ENCODE measurements at places on chromosomes 7 and 10. TPM values are rescaled to one million over a fixed set of nuclear protein-coding genes. Genes with fewer than 3 reads are reported as not detected.

DNA sequence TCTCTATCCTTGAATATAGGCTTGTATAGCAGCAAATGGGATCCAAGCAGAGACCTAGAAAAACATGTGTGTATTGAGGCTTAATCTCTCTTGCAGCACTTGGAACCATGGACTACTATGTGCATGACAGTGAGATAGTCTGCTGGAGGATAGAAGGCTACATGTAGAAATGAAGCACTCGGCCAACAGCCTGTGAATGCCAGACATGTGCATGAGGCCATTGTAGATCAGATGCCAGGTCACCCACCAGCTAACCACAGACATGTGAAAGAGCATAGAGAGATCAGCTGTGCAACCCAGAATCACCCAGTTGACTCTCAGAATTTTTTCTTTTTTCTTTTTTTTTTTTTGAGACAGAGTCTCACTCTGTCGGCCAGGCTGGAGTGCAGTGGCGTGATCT lies 90.9 kb downstream of the NT5C2 start:
- no peak for DNase-seq

- DNase-seq, result no peak
Observed at GRCh38 chr10:35487336-35488034, 117.7 kb upstream of the GJD4 start.

DNA sequence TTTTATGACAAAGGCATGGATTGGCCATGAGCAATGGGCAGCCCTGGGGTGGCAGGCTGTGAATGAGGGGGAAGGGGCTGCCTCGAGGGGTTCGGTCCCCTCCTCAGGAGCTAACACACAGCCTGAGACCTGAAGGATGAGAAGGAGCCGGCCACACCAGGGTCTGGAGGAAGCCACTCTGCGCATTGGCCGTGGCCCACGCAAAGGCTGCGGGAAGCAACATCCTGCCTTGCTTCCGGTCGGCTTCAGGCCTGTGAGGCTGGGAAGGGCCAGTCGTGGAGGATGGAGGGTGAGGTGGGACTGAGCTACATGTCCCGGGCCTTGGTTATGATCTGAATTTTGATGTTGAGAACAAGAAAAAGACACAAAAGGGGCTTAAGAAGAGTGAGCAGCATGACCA lies 49.4 kb downstream of the RGS10 start:
- no peak for DNase-seq

DNA sequence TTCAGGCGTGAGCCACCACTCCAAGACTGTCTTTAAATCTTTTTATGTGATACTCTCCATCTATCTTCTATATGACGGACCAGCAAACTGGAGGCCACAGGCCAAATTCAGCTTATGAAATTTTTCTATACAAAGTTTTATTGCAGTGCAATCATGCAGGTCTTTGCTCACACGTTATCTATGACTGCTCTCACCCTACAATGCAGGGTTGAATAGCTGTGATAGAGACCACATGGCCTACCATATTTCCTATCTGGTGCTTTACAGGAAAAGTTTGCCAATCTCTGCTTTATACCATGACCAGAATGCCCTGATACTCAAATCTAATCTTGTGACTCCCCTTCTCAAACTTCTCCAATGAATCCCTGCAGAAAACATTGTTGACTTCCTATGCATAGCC lies 89.5 kb upstream of the ACBD5 start:
- no peak for DNase-seq

GRCh38 chr10:71347587-71348395 lies 28.7 kb downstream of the SLC29A3 start:
- no peak for DNase-seq

DNA sequence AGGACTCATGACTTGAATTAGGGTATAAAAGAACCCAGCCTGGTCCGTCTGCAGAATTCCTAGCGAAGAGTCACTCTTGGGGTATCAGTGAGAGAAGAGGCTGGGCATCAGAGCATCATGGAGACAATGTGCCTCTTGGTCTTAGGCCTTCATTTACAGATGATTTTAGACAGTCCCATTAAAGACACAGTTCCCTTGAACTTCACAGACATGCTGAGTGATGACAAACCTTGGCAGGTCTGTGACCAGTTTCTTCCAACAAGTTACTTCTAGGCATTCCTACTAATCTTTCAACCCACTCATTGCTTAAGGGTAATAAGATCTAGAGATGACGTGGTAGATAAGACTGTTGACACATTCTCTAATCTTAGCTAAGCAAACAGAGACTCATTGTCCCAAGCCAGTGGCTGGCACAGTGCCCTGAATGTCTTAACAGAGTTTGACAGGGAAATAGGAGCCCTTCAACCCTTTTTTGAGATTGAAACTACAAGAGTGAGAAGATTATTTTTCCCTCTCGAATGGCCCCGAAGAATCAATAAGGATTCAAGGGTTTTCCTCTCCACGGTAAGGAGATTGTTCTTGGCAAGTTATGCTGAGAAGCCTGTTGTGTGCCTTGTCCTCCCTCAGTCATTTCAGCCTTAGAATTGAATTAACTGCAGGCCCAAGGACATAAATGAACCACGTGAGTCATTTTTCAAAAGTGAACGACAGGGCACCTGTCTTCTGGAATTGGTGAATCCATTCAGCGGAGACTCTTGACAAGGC lies 281.1 kb downstream of the CCDC3 start:
- DNase-seq, result peak; percentile 74

GRCh38 chr10:116257785-116258184 lies 15.2 kb downstream of the GFRA1 start:
- no peak for DNase-seq

GRCh38 chr7:81870608-81871007 lies 100.8 kb upstream of the HGF start:
- DNase-seq, result no peak

DNA sequence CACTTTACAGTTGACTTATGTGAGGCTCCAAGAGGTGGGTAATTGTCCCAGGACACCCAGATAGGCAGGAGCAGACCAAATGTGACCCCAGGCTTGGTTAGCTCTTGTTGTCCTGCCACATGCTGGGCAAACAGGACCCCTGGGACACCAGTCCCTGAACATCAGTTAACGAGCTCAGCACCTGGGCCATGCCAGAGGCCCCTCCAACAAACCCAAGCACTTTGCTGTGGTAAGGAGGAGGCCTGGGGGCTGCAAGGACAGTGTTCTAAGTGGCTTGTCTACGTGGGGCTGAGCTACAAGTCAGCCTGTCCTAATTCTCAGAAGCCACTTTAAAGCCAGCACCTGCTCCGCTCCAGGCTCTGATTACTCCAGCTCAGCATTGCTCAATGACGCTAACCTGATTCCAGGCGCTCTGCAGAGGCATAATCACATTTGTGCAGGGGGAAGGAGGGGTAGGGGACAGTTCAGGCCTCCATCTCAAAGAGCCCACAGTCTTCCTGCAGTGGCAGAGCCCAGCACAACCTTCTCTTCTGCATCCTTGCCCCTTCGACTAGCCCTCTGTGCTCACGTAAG lies 57.2 kb downstream of the DDC start:
- DNase-seq, result no peak

The WAC gene
- total RNA-seq, result 70.4 TPM

The SLIT1 gene
- not detected for total RNA-seq

The NKX1-2 gene
- not detected for total RNA-seq

The TBX20 gene
- total RNA-seq, result not detected
